ENCODE measurements at places on chromosomes 6 and 20.

GRCh38 chr20:25040438-25040831 lies 17.5 kb downstream of the ACSS1 start:
- no peak for DNase-seq

- DNase-seq = no peak
Measured at GRCh38 chr20:542777-543368, 717 bp downstream of the CSNK2A1 start.

DNA sequence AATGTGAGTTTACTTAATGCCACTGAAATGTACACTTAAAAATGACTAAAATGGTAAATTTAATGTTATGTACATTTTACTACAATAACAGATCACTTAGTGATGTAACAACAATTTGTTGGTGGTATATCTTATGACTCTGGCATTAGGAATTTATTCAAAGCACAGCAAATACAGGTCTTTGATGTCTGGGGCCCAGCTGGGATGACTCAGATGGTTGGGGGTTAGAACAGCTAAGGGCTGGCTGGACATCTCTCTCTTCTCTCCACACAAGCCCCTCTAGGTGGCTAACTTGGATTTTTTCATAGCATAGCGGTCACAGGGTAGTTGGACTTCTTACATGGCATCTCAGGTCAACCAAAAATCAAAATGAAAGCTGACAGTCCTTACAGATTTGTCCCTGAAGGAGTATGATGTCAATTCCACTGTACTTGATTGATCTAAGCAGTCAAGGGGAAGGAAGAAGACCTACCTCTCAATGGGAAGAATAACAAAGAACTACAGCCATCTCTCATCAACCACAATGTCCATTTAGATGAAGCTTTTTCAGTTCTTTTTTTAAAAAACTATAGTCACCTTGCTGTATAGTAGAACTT lies 37.5 kb upstream of the LCA5 start:
- DNase-seq = no peak

DNA sequence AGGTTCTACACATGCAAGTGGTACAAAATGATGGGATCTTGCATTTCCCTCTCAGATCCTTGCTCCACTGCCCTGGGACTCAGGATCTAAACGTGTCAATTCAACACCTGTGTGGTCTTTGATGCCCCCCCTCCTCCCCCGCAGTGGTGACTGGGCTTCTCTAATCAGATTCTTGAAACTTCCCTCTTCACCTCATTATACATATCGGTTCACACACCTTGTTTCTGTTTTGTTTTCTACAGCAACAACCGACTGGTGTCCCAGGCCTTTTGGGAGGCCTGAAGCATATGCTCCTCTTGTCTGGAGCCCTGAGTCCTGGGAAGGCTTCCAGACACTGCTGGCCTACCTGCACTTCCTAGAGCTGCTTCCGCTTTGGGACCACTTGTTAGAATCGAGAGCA lies 20.0 kb downstream of the SAMD3 start:
- DNase-seq = no peak

DNA sequence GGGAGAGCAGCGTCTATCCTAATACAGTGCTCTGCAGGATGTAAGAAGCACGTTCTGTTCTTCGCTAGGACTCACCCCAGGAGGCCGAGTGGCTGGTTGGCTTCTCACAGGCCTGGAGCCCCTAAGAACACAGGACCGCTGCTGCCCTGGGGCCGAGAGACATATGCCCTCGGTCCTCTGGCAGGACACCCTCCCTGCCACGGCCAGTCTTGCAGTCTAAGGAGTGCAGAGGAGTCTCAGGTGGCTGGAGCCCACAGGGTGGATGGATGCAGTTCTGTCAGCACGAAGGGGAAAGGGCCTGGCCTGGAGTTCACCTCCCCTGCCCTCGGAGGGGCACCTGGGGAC lies 96.5 kb downstream of the SMOC2 start:
- no peak for DNase-seq

GRCh38 chr6:91569071-91569470 lies 982.2 kb upstream of the MAP3K7 start:
- DNase-seq = no peak

GRCh38 chr6:56860475-56860874 lies 94.4 kb upstream of the BEND6 start:
- no peak for DNase-seq

DNA sequence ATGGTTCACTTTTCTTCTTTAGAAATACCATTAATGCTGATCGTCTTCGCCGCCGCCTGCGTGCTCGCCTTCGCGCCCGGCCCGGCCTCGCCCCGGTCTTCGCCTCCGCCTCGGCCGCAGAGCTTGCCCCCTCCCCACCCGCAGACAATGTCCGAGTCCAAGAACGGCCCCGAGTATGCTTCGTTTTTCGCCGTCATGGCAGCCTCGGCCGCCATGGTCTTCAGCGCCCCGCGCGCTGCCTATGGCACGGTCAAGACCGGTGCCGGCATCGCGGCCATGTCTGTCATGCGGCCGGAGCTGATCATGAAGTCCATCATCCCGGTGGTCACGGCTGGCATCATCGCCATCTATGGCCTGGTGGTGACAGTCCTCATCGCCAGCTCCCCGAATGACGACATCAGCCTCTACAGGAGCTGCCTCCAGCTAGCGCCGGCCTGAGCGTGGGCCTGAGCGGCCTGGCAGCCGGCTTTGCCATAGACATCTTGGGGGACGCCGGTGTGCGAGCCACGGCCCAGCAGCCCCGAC lies 4.8 kb upstream of the PRPH2 start:
- DNase-seq = no peak

- DNase-seq = no peak
Measured at GRCh38 chr6:35391240-35391968, 49.0 kb downstream of the PPARD start.

DNA sequence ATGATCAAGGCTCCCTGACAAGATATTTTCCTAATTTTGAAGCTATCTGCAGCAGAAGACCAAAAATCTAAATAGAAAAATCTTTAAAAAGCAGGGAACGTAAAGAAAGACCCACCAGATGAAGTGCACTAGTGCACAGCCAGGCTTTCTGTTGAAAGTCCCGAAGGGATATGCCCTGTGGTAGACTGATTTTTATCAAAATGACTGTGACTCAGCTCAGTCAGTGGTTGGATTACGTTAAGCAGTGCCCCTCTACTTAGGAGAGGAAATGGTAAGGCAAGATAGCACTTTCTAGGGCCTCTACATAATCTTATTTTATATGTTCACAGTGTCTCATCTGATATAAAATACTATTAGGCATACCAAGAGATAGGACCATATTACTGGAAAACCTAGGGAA lies 123.4 kb upstream of the RAB32 start:
- no peak for DNase-seq

- DNase-seq = no peak
Measured at GRCh38 chr20:11230999-11231398, 557.2 kb upstream of the JAG1 start.

DNA sequence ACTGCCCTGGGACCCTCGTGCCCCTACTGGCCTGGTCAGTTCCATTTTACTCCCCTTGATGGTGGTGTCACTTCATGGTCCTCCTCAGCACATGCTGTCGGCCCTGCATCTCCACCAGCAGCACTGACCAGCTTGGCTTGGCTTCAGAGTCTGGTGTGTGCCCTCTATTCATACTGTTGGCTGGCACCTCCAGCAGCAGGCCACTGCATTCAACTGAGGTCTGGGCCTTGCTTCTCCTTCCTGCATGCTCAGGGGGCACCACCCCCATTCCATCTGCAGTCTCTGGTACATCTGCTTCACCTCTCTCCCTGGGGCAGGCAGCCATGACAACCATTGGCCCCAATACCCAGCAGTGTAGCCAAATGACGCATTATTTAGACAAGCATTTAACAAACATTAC lies 155.9 kb downstream of the SLC24A3 start:
- DNase-seq = no peak

DNA sequence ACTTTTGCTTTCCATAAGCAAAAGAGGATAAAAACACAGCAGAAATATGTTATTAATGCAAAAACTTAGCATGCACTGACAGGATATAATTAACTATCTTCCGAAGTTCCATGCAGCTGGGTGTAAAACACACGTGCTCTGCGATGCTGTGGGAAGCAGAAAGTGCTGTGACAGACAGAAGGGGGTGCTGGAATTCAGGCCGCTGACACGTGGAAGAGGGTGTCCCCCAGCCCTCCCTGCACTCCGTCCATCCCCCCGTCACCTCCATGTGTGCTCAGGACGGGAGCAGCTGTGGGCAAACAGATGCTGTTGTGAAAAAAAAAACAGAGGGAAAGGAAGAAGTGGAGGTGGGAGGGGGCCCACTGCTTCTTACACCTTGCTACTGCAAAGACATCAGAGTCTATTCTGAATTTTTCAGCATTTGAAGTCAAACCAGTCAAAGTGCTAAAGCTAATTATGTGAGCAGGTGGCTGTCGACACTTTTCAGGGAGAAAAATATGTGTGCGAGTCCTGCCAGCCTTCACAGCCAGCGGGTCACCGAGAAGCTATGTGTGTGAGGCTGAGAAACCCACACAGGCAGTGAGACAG lies 175.9 kb upstream of the AFDN start:
- no peak for DNase-seq

DNA sequence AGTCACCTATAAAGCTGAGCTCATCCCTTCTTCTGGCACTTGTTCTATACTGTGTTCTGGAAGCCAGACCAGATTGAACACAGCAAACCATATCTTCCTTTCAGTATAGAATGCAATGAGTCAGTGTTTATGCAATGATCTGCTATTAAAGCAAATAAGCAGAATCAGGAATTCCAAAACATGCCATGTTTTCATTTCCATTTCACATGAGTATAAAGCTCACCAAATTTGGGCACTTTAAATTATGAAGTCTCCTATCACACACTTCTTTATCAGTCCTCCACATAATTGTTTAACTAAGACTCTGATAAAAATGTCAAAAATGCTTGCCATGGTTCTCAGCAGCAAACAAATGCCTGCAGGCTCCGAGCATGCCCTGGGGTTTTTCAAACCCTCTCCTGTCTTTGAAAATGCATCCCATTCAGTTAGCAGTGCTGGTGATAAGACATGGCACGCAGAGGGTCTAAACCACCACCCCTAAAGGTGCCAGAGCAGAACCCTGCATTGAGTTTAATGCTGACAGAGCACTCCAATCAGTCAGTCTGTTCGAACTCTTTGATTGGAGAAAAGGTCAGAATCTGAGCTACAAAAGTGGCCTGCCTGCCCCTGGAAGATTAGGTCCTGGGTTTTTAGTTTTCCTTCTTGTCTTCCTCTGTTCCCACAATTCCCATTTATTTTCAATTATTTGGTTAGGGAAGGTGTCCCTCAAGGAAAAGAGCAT lies 234.1 kb downstream of the GMPR start:
- no peak for DNase-seq

- DNase-seq = no peak
Measured at GRCh38 chr20:35669681-35670080, 5.0 kb upstream of the CPNE1 start.

- DNase-seq = no peak
Measured at GRCh38 chr20:52291109-52291508, 99.5 kb upstream of the ZFP64 start.

- DNase-seq = no peak
Measured at GRCh38 chr6:106113256-106113959, 27.3 kb downstream of the PRDM1 start.

GRCh38 chr6:44267252-44267651 lies 1.9 kb upstream of the NFKBIE start:
- DNase-seq = no peak

DNA sequence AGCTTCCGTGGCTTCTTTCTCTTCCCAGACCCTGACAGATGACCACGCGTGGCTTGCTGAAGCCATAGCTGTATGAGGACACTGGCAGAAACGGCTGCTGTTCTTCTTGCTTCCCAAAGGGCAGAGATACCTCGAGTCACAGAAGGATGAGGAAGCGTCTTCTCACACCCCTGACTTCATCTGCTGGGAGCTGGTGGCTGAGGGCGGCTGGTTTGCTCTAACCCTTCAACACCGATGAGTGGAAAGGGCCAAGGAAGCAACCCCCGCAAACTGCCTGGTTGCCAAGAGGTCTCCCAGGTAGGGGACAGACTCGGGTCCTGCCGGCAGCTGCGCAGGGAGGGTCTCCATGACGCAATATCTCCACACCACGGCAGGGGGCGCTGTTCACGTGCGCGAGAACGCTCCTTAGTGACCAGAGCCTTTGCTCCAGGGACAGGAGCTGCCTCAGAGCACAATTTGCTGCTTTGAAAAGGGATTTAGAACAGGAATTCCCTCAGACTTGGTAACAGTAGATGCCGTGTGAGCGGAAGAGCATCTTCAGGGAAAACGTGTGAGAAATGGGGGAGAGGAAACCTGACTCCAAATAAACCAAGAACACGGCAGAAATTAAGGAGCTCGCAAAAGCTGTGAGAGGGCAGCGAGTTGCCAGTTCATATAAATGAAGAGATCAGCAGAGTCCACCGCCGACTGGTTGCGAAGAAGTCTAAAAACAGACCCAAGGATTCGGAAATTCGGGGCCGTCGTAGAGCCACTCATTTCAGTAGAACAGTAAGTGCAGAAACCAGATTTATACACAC lies 80.2 kb downstream of the ERMARD start:
- no peak for DNase-seq

GRCh38 chr20:37922016-37922415 lies 19.1 kb downstream of the VSTM2L start:
- DNase-seq = no peak
